ENCODE measurements at places on chromosomes 7 and 10.

- no peak for DNase-seq
Observed at GRCh38 chr7:5296015-5296610, 13.4 kb downstream of the SLC29A4 start.

DNA sequence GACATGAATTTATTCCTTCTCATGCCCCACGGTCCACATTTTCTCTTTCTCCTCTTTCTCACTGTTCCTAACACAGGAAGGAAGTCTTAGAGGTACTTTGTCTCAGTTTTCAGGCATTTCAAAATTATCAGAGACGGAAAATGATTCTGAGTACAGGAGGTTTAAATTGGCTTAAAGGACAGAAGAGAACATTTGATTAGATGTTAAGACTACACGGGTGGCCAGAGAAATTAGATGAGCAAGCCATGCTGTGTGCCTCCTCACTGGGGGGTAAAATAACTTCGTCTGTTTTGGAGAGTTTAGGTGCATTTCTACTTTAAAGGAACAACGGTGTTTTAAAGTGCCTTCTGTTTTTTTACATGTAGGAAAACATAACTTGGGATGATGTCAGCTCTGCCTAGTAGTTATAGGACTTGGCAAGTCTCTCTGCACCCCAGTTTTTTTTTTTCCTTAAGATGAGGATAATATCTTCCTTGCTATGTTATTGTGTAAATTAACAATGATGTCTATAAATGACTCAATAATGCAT is 66.9 kb downstream of the MCMBP start:
- DNase-seq: no peak

DNA sequence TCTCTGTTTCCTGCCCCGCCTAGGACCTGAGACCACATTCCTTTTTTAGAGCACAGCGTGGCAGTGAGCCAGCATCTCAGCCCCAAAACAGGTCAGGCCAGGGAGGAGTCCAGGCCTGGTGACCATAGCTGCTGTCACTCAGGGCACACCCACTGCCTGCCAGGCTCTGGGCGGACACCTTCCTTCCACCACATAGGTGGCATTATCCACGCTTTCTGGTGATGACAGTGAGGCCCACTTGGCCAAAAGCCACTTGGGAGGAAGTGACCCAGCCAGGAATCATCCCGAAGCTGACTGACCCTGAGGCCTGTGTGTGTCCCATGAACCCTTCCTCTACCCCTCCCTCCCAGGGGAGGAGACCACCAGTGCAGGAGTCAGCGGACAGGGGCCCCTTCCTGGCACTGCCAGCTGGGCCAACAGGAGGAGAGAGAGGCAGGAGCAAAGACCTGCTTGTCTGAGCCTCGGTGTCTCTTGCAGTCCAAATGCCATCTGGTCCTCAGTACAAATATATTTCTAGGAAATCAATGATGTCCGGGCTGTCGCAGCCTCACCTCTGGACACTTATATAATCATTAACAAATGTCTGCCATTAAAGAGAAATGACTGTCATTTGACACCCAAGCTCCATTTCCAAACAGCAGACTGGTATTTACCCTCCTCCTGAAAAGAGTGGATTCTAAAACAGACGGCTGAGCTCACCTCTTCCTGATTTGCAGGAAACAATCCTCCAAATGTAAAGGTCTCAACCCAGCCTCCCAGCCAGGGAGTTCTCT is 63.0 kb downstream of the ABRAXAS2 start:
- DNase-seq: no peak

DNA sequence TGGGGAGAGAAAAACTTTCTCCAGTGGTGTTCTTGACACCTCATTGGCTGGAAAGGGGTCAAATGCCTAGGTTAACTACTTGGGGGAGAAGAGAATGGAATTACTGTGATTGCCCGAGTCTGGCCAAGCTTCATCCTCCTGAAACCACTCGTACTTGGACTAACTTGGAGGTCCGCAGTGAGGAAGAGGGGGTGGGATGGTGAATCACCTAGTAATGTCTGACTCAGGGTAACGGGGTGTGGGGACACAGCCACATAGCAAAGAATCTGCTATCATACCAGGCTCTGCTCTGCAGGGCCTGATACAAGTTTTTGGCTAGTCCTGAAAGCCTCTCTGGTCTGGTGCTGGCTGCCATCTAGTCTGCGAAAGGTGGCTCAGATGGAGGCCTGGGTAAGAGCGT is 190.9 kb downstream of the RPS24 start:
- no peak for DNase-seq
